ENCODE measurements at places on chromosomes 4 and X. TPM values are rescaled to one million over a fixed set of nuclear protein-coding genes. Genes with fewer than 3 reads are reported as not detected.

The BGN gene
- not detected for total RNA-seq

GRCh38 chrX:828411-828959 is 197.9 kb downstream of the SHOX start:
- DNase-seq: no peak

The ADH1A gene
- not detected for total RNA-seq

DNA sequence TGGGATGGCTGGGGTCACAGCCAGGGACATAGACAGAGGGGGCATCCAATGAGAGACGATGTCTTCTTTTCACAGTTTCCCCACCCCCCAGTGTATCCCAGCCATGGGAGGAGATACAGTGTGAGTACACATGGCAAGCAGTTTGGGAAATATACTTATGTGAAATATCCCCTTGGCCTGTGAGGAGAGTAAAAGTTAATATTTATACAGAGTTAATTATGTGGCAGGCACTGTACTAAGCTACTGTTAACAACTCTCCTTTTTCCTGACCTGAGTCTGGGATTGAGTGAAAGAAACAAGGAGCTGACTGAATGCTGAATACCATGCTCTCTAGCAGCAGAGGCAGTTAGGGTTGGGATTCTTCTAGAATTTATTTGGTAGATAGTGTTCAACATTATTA is 35.3 kb downstream of the HCCS start:
- no peak for DNase-seq

- DNase-seq: no peak
These were observed 86.7 kb downstream of the RFC1 start for GRCh38 chr4:39279416-39279815.

The HTN3 gene
- 49.0 TPM for total RNA-seq

The CLCN5 gene
- total RNA-seq: 26.8 TPM

GRCh38 chrX:427812-428725 is 41.4 kb upstream of the PPP2R3B start:
- peak; percentile 31 for DNase-seq

DNA sequence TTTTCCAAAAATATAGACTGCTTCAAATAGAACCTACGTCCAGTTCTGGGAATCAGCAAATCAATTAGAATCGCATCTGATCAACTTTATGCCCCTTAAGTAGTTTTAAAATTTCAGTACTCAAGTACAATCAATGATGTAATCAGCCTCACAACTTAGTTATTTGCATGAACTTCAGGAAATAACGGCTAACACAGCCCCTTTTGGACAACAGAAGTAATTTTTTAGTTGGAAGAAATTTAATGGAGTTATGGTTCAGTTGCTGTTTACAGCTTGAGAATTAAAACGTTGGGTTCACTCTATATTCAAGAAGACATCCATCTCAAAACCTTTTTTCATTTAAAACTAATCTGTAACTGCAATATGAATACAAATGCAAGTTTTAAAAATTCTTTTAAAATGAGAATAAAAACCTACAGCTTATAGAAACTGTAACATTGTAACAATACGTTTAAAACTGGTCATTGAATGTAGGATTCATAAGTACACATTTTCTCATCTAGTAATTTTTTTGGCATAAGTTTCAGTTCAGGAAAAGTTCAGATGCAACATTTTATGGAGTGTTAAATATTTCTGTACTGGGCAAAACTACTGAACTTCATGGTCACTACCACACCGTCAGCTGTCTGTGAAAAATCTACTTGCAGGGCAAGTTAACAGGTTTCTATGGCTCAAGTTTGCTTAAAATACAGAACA is 956 bp downstream of the TAPT1 start:
- DNase-seq: no peak

The NUP62CL gene
- total RNA-seq: 4.6 TPM

The FGA gene
- not detected for total RNA-seq

- DNase-seq: no peak
These were observed 4.0 kb upstream of the C4orf17 start for GRCh38 chr4:99506781-99507180.
